Activated CD4-positive, alpha-beta T cell treated with anti-CD3 and anti-CD28 coated beads, Interleukin-2, Interleukin-4, amounts not matched to agents 100 ng/mL and 50 ng/mL, durations not matched to agents 16 hours and 8 hours (primary cell): ENCODE measurements at places on chromosomes 11 and 22.

DNA sequence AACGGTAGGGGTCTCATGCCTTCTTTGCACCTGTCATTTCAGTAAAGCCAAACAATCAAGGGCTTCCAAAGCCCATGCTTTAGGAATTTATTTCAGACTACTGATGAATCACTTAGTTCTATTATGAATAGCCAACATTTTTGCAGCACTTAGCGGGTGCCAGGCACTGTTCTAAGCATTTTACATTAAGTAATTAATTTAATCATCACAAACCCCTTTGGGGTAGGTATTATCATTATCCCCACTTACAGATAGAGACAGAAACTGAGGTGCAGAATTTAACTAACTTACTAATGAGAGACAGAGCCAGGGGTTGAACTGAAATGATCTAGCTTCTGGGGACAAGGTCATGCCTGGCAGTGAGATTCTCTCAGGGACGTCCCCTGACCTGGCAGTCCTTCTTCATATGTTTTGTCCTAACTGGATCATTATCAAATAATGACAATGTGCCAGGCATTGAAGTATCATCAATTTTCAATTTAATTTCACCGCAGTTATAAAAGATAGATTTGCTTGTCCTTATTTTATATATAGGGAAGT lies 31.7 kb upstream of the NAV2 start:
- no peak for DNase-seq

- no peak for DNase-seq
These were observed 19.9 kb downstream of the CD44 start for GRCh38 chr11:35158701-35159510.

DNA sequence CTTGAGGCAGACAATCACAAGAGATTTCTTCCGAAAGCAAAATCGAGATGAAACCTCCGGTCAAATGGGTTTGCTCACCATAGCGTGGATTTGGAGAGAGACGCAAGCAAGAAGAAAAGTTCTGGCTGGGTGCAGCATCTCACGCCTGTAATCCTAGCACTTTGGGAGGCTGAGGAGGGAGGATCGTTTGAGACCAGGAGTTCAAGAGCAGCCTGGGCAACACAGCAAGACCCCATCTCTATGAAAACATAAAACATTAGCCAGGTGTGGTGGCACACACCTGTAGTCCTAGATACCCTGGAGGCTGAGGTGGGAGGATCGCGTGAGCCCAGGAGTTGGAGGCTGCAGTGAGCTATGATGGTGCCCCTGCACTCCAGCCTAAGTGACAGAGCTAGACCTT lies 24.4 kb downstream of the MN1 start:
- DNase-seq, result no peak

- no peak for DNase-seq
These were observed 506.3 kb upstream of the RAG2 start for GRCh38 chr11:37104380-37104779.

GRCh38 chr11:97641988-97642387 lies 1252.2 kb downstream of the JRKL start:
- DNase-seq, result no peak

GRCh38 chr22:37249986-37250385 lies 5.9 kb upstream of the RAC2 start:
- DNase-seq, result no peak

DNA sequence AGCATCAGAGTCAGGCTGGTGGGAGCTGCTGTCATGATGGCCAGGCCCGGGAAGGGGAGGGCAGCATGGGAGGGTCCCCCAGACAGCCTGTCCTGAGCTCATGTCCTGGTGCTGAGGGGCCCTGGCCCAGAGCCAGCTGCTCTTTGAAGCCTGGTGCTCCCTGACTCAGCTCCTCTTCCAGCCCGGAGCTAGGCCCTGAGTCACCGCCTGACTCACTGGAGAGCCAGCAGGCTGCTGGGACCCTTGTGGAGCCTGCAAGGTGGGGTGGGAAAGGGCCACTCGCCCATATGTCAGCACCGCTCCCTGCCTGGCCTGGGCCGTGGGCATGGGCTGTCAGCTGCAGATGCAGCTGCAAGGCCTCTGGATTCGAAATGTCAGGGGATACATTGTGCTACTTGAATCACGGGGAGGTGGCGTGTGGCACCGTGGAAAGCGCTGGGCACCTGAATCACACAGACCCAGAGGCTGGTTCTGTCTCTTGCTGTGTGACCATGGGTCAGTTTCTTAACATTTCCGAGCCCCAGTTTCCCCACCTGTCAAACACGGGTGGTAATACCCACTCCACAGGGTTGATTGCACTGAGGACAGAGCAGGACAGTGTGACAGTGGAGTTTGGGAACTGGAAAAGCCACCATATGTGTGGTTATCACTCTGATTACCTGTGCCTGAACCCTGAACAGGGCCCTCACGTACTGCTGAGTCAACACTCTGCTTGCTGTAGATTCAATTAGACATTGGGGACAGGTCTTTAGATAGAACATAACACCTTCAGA lies 4.4 kb downstream of the CACNA1I start:
- DNase-seq, result no peak

- no peak for DNase-seq
These were observed 490.4 kb downstream of the INSC start for GRCh38 chr11:15605094-15605493.

- DNase-seq, result no peak
These were observed 26.0 kb downstream of the SCGB1A1 start for GRCh38 chr11:62444835-62445234.

DNA sequence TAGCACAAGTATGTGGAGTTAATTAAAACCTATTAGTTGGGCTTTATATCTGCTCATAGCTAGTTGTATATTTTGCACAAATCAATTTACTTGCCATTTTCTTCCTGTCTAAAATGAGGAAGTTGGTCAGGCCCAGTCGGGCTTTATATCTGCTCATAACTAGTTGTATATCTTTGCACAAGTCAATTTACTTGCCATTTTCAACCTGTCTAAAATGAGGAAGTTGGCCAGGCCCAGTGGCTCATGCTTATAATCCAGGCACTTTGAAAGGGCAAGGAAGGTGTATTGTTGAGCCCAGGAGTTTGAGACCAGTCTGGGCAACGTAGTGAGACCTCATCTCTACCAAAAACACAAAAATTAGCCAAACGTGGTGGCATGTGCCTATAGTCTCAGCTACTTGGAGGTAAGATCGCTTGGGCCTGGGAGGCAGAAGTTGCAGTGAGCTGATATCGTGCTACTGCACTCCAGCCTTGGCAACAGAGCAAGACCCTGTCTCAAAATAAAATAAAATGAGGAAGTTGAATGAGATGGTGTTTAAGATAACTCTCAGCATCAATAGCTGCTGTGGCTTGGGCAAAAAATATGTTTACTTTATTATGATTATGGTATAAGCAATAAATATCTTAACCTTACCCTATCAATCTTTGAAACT lies 1558.6 kb upstream of the RAG2 start:
- DNase-seq, result no peak

GRCh38 chr22:41198027-41198580 lies 7.0 kb upstream of the L3MBTL2 start:
- DNase-seq, result peak; percentile 45

GRCh38 chr11:110185121-110185591 lies 92.0 kb downstream of the ZC3H12C start:
- no peak for DNase-seq

GRCh38 chr11:44625759-44626523 lies 60.5 kb downstream of the CD82 start:
- no peak for DNase-seq

DNA sequence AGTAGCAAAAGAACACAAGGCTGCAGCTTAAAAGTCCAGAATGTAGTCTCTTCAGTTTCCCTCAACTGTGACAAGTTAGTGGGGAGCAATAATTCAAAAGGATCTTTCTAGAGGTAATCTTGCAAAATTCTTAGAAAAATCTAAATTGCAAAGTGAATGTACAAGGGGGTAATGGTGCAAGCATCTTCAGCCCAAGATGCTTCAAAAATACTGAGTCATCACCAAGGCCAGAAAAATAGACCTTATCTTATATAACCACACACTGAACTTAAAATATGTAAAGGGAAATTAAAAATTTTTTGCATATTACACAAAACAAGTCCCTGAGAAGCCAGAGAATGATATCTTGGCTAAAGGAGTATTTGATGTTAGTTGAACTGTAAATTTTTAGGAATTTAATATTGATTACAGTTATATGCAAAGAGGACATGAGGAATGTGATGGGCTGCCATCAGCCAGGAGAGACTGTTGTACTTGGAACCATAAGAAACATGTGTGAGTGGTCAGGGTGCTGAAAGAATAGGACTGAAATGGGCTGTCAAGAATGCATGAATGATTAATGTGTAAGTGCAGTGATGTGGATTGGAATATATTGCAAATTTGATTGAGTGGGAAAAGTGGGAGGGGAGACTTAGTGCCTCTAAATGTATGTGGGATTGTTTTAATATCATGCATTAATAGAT lies 85.7 kb upstream of the LIN7C start:
- DNase-seq, result no peak

DNA sequence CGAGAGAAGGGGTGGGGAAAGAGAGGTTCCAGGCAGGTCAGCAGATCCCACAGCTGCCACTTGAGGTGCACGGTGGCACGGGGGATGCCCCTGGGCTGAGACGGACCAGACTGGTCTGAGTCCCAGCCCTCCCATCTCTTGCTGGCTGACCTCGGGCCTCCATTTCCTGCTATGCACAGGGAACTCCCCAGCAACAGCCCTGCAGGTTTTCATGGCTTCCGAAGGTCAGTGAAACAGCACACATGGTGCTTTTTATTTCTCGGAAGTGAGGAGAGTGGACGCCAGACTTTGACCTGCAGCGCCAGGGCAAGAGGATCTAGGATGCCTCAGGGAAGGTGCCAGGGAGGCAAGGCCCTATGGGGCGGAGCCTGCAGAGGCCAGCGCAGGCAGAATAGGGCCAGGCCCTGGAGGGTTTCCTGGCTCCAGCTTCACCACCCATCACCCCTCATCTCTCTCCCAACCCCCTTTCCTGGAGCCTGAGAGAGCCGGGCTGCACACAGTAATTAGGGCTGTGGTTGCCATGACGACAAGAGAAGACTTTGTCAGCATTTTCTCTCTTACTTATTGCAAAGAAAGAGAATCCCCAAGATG lies 29.5 kb downstream of the SLC22A12 start:
- DNase-seq, result no peak

GRCh38 chr11:119758291-119758690 lies 29.3 kb upstream of the NECTIN1 start:
- no peak for DNase-seq

GRCh38 chr11:110606415-110606814 lies 105.8 kb downstream of the ARHGAP20 start:
- DNase-seq, result no peak

DNA sequence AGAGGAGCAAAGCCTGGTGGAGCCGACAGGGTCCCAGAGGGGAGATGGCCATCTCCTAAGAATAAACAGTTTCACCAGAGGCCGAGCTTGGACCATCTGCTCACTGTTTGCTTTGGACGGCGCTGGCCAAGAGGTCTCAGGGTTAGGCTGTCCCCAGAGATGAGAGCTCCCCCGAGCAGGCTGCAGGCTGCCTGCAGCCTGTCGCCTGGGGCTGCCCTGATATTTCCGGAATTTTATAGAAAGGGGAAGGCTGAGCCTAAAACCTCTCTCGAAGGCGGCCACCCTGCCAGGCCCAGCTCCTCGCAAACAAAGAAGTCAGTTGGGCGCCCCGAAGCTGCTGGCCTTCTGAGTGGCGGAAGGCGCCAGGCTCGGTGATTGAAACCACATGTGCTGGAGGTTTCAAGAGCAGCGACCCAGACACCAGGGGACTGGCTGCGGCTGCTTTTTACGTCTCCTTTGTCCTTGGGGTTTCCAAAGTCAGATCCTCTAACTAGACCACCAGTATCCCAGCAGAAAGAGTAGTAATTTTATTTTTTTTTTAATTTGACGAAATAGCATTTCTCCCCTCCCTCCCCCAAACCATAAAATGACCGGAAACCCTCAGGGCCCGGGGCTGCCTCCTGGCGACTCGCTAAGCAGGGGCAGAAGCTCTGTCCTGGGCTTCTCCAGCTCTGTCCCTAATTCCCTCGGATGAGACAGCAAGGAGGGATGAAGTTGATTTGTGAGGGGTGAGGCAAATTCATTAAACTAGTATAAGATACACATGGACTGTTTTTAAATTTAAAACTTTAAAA lies 57.4 kb downstream of the CLMP start:
- no peak for DNase-seq

DNA sequence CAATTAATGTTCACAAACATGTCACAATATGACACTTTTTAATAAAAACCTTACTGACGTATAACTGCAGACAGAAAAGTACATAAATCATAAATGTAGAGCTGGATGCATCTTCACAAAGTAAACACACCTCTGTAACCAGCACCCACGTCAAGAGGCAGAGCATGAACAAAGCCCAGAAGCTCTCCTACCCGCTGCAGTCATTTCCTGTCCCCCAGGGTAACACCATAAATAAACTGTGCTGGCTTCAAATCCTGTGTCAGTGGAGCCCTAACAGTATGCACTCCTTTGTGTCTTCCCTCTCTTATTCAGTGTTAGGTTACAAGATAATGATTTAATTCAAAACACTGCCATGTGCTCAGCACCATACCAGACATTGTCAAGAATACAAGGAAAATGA lies 5.7 kb downstream of the SYT13 start:
- no peak for DNase-seq

DNA sequence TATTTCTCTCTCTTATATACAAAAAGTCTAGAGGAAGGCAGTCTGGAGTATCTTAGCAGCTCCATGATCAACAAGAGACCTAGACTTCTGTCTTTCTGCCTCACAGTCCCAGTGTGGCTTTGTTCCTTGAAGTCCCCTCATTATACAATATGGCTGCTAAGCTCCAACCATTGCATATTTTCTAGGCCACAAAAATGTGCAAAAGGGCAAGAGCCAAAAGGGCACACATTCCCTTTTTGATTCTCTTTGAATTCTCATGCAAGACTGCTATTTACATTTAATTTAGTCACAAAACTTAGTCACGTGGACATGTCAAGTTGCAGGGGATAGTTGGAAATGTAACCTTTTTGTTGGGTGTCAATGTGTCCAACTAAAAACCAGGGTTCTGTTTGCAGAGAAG lies 64.2 kb upstream of the OLFML1 start:
- no peak for DNase-seq

DNA sequence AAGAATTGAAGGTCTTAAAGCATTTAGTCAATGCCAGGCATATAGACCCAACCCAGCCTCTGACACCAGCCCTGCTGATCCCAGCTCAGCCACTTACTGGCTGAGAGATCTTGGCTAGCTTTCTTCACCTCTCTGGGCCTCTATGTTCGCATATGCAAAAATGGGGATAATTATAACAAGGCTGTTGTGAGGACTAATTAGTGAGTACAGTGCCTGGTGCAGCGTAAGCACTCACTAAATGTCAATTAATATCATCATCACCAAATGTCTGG lies 10.5 kb downstream of the CHST1 start:
- no peak for DNase-seq

GRCh38 chr11:63530021-63530420 lies 6.6 kb upstream of the PLAAT4 start:
- DNase-seq, result no peak

- no peak for DNase-seq
These were observed 41.0 kb downstream of the CSF2RB start for GRCh38 chr22:36954251-36955014.

- no peak for DNase-seq
These were observed 252.1 kb downstream of the SBF2 start for GRCh38 chr11:10041748-10042446.

DNA sequence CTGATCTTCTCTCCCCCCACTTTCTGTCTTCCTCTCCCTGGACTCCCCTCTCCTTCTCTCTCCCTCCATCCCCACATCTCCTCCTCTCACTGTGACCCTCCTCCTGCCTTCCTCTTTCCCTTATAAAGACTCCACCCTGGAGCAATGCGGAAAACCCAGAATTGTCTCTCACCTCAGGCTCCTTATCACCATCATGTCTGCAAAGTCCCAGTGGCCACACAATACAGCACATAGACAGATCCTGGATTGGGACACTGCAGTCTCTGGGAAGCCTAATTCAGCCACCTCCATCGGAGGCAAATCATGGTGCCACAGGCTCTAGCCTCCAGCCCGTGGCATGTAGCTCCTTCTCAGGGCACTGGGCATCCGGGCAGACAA lies 2.7 kb downstream of the RFPL2 start:
- no peak for DNase-seq
